Nasal cavity respiratory epithelium epithelial cell of viscerocranial mucosa (primary cell): ENCODE measurements at places on chromosomes 3 and 15. TPM values are rescaled to one million over a fixed set of nuclear protein-coding genes. Genes with fewer than 3 reads are reported as not detected.

GRK7 gene
- total RNA-seq = 0.07 TPM in 1 of 2 replicates, not detected in the other

CD276 gene
- 16.4 and 71.6 TPM in 2 replicates for total RNA-seq

RNF111 gene
- total RNA-seq = 18.1 and 32.2 TPM in 2 replicates

ITGB5 gene
- total RNA-seq = 79.3 and 155 TPM in 2 replicates

CPN2 gene
- total RNA-seq = not detected in 2 replicates

XIRP1 gene
- not detected in 2 replicates for total RNA-seq

TERB2 gene
- total RNA-seq = not detected in 2 replicates

CACNA1D gene
- total RNA-seq = under 0.01 and 0.14 TPM in 2 replicates

ZNF717 gene
- 16.4 and 23.6 TPM in 2 replicates for total RNA-seq

KIF7 gene
- total RNA-seq = 2.0 and 2.7 TPM in 2 replicates

ZNF502 gene
- 6.2 and 9.0 TPM in 2 replicates for total RNA-seq

AADACL2 gene
- total RNA-seq = not detected in 2 replicates

SMAD3 gene
- total RNA-seq = 5.5 and 49.5 TPM in 2 replicates

SNAPC5 gene
- total RNA-seq = 35.7 and 62.5 TPM in 2 replicates

FSD2 gene
- total RNA-seq = not detected in 2 replicates

REC114 gene
- not detected in 2 replicates for total RNA-seq

FBXW12 gene
- not detected in 2 replicates for total RNA-seq

PSMD6 gene
- 71.4 and 98.6 TPM in 2 replicates for total RNA-seq
